ENCODE measurements at places on chromosomes 5 and 9.
A peak's percentile ranks its signal among the peaks of the same experiment; 100 is the strongest.

GRCh38 chr5:139022528-139022927 is 147.4 kb upstream of the LRRTM2 start:
- no peak for DNase-seq

DNA sequence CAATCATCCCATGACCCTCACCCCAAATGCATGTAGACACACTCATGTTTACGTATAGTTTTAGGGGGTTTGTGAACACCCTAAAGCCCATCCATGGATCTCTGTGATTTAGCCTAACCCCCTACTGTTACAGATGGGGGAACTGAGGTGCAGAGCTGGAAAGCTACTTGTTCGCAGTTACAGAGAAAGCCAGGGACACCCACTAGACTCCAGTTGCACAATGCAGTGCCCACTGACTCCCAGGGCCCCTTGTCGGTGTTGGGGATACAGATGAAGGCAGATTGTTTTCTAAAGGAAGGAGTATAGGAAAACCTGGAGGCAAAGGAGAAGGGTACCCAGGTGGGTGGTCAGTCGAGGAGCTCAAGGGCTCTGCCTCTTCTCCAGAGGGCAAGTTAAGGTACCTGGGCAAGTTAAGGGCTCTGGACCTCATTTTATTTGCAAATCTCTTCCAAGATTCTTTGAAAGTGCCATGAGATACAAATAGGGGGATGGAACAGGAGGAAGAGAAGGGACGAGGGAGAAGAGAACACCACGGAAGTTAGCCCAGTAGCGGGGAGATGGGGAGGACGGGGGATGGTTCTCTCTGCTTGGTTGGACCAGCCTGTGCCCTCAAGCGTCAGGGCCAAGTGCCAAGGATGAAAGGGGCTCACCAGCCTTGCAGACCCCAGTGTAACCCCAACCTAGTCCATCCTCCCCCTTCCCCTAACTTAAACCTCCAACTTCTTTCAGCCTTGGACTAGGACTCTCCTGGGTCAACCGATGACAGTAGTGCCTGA is 958 bp downstream of the MYOZ3 start:
- DNase-seq: no peak

DNA sequence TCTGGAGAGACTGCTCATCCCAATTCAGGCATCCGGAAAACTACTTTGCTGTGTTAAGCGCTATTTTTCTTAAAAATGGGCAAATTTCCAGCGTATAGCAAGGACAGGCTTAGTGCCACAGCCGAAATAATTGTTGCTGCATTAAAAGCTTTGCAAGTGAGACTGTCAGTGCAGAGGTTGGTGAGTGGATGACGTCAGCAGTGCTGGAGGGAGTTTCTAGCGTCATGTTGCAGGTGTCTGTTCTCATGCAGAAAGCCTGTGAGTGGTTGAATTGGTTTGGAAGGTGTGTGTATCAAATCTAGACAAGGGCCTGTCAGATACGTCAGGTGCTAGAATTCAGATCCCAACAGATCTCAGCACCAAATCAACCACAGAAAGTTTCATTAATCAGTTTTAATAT is 204.4 kb downstream of the TRIO start:
- no peak for DNase-seq

DNA sequence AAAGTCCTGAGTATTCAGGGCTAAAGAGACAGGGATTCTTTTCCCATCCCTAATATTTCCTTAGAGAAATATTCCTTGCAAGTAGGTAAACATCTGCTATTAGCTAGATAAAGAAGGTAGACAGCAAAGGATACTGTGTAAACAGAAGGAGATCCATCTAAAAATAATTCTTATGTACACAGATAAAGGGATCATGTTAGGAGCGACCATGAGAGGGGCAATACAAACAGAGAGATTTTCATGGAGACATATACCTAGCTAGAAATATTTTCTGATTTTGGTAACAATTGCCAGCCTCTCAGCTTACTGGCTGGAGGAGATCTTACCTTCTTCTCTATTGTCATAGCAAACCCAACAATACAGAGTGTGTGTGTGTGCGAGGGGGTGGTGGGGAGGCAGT is 184.6 kb upstream of the DMAC1 start:
- DNase-seq: no peak

- peak; percentile 85 for DNase-seq
Observed at GRCh38 chr5:168269937-168270330, 21.5 kb upstream of the WWC1 start.

DNA sequence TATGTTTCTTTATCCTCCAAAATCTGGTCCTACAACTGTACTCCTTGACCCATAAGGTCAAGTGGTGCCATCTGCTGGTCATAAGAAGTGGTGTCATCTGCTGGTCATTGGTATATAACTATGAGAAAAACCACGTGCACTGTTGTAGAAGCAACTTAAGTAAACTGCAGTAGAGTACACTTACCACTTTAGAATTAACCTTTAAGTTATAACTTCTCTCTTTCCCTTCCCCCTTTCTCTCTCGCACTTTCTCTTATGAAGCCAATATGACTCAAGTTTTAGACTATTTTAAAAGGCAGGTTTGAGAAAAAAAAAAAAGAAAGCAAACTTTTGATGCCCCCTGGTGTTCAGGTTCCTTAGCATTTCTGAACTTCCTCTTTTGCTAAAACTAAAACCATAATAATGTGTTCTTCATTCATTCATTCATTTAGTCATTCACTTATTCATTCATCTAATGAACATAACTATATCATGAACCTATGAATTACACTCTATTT is 12.8 kb upstream of the MTAP start:
- peak; percentile 25 for DNase-seq
